ENCODE measurements at places on chromosomes 2 and 18.

- DNase-seq, result no peak
These were observed 104.9 kb upstream of the MGAT5 start for GRCh38 chr2:134148843-134149472.

DNA sequence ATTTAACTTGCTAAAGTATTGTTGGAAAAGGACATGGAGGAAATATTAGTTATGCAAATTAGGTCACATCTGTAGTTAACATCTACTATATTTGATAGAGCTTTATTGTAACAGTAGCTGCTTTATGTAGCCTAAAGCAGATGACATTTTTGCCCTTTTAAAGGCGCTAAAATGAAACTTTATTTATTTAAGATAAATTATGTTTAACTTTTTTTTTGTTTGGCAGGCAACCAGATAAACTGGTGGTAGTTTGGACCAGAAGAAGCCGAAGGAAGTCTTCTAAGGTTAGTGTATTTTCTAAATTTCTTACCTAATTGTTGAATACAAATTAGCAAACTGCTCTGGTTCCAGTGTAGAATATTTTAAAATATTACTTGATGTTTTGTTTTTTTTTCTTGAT, 41.7 kb downstream of the EHBP1 start:
- DNase-seq, result no peak

DNA sequence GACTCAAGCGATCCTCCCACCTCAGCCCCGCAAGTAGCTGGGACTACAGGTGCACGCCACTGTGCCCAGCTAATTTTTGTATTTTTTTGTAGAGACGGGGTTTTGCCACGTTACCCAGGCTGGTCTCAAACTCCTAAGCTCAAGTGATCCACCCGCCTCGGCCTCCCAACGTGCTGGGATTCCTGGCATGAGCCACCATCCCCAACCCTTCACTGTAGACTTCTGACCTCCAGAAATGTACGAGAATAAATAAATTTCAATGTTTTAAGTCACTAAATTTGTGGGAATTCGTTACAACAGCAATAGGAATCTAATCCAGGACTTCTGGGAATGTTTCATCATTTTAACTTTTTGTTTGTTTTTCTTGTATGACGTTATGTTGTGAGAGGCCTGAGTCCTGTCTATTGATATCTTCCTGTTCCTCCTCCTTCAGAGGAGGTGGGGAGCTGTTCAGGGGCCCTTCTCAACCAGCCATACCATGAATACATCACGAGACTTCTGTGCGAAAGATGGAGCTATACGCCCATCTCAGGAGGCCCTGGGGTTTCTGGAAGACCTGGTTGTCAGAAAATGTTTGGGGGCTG, 40.0 kb downstream of the TEX44 start:
- peak; percentile 70 for DNase-seq

- DNase-seq, result no peak
These were observed 6.2 kb upstream of the TFCP2L1 start for GRCh38 chr2:121291251-121291580.

DNA sequence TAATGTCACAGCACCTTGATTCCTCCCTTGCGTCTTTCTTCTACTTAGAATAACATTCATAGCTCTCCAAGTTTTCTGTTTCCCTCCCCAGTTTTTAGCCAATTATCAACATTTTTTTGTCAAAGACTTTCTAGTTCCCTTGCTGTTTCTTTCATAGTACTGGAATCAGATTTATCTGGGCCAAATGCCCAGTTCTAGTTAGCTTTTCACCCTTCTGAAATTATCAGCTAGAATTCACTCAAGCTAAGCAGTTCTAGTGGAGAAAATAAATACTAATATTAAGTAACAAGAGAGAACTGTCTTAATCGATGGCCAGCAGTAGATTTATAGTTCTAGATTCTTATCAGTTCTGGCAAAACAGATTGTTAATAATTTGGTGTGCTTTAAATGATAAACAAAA, 36.2 kb downstream of the EFEMP1 start:
- no peak for DNase-seq

DNA sequence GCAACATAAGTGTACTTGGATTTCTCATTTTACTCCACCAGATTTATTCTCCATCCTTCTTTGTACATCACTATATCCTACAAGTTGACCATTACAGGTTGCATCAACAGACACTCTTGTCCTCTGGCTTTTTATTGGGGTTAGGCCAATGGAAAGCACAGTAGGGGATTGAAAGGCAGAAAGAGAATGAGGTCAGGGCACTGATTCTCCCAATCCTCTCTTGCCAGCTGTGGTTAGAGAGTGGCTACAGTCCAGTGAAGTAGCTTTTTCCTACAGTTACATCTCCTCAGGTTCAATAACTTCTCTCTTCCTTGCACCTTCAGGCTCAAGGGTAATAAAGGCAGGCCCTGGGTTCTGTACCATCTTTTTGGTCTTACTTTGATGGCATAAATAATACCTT, 20.2 kb upstream of the COL5A2 start:
- no peak for DNase-seq

GRCh38 chr2:219388907-219389156, 1.1 kb upstream of the DNPEP start:
- DNase-seq, result no peak

DNA sequence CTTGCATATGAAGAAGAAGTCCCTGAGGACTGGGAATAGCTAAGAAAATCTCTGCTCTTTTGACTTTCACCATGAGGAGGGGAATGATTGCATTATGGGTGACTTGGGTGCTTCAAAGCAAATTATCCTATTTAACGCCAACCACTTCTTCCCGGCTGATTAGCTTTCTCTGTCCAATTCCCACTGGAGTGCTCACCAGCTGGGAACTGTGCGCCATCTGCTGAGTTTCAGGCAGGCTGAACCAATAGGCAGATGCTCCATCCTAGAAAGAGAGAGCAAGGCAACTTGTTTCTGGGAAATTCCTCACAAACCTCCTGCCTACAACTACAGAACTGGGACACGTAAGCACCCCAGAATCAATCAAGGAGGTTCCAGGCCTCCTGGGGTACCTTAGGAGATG, 49.4 kb downstream of the POLE4 start:
- no peak for DNase-seq

DNA sequence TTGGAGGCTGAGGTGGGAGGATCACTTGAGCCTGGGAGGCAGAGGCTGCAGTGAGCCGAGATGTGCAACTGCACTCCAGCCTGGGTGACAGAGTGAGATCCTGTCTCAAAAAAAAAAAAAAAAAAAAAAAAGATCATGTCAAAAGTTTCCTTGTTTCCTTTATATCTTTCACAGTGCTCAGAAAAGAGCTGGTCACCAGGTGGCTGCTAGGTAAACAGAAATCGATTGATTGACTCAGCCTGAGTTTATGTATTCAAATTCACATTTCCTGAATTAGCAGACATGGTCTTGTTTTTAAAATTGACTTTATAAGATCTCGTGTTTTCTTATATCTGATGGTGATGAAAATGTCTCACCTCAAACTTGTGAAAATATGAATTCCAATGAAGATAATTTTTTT, 261.8 kb upstream of the FANCL start:
- no peak for DNase-seq

Data from skeletal muscle cell (primary cell).